ENCODE measurements at places on chromosomes 2 and 18.

GRCh38 chr2:233768076-233768475 lies 8.0 kb downstream of the UGT1A1 start:
- no peak for DNase-seq

- no peak for DNase-seq
Measured at GRCh38 chr18:58753976-58754375, 82.7 kb downstream of the MALT1 start.

GRCh38 chr18:49028801-49029506 lies 78.2 kb upstream of the SMAD7 start:
- no peak for DNase-seq

DNA sequence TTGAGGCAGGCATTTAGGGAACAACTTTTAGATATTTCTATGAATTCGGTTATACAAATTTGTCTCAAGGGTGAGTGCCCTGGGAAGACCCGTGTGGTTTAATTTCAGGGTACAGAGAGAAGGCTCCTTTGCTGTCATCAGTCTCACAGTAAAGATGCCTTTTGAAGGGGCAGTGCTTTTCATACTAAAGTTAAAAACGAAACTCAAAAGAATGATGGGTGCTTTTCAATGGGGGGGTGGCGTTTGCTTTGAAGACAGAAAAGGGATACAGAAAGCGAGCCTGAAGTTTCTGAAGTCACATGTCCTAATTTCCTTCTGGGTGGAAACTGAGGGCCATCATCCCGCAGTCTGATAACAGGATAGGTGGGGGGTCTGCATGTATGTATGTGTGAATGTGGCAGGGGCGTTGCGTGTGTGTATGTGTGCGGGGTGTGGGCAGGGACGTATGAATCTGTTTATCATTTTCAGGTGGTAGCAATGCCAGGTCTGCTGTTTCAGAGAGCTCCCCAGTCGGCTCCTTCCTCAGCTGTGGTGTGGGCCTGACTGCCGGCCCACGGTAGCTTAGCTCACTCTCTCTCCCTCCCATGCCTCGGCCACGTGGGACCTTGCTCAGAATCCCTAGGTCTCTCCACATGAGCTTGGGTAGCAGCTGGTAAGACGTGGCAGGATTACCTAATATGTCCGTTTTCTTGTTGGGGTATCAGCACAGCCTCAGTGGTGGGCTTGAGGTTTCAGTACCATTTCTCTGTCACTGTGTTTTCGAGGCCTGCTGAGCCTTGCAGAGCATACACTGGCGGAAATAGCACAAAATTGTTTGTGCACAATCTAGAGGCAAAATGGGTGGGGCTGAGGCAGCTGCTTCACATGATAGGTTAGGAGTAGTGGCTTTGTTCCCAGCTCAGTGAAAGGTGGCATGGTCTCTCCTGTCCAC lies 32.7 kb downstream of the ARHGAP25 start:
- DNase-seq, result no peak
